Memory B cell (primary cell): ENCODE measurements at places on chromosomes 16 and 17.
A peak's percentile ranks its signal among the peaks of the same experiment; 100 is the strongest.

- H3K4me1 ChIP-seq: peaks cover 29% of the 10 kb centered on the region
- no peak overlapping the region for H3K4me3 ChIP-seq
- no peak for DNase-seq
- peaks cover 10% of the 10 kb centered on the region for H3K36me3 ChIP-seq
- no peaks in the 10 kb centered on the region for H3K27me3 ChIP-seq
- H3K27ac ChIP-seq: no peak overlapping the region
These were observed 6.7 kb downstream of the GIT1 start for GRCh38 chr17:29582772-29583171.

DNA sequence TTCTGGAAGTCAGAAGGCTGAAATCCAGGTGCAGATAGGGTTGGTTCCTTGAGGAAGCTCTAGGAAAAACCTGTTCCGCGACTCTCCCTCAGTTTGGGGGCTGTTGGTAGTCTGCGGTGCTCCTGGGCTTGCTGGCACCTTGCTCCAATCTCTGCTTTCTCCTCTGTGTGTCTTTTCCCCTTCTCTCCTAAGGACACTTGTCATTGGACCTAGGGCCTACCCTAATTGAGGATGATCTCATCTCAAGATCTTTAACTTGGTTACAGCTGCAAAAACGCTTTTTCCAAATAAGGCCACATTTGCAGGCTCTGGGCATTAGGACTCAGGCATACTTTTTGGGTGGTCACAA, 12.9 kb upstream of the CACNG4 start:
- H3K27ac ChIP-seq: no peak overlapping the region
- no peak overlapping the region for H3K4me3 ChIP-seq
- DNase-seq: no peak
- H3K27me3 ChIP-seq: peaks cover 8% of the 10 kb centered on the region

DNA sequence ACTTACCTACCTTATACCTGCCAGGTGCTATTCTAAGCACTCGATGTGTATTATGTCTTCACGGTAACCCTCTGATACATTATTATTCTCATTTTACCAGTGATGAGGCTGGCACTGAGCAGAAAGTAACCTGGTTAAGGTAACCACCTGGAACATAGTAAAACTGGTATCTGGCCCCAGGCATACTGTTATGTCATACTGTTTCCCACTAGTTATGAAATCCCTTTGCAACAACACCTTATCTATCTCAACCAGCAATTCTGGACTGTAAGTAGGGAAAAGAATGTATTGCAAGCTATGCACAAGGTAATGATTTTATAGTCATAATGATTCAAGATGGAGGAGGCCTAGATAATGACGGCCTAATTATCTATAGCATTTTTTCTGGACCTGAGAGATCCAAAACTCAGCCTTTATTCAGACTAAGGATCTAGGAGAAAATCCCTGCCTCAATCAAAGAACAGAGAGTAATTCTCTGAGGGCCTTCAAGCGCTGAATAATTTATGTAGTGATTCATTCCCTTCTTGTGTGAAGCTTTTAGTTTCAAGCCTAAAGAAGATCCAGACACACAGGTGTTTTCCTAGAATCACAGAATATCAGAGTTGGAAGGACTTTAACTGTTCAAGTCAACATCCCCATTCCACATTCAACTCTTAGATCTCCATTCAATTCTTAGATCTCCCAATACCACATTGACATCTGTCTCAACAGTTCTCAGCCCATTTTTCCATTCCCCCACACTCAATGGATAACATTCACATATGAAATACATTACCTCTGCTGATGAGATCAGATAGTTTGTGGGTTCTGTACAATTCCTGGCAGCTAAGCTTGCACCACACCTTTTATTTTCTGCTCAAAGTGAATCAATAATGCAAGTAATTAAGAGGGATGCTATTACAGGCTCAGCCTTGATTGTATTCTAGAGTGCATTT, 14.9 kb upstream of the MMD start:
- H3K4me1 ChIP-seq: peaks cover 25% of the 10 kb centered on the region
- H3K27ac ChIP-seq: peak overlapping the region; percentile 7
- H3K27me3 ChIP-seq: no peaks in the 10 kb centered on the region
- peak overlapping the region; percentile 61 for H3K4me3 ChIP-seq

DNA sequence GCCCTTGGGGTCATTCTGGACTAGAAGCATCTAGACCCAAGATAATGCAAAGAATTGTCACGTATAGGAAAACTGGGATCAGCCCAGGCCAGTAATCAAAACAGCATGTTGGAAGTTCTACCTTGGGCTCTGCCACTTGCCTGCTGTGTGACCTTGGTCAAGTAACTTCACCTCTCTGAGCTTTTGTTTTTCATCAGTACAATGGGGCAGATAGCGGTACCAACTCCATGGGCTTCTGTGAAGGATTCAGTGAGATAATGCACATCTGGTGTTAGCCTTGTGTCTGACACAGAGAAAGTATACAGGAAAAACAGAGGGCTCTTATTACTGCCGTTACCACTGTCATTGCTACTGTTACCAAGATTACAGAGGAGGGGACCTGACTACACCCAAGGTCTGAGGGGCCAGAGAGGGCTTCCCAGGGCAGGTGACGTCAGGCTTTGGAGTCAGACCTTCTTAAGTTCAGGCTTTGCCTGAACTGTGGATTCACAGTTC, 24.6 kb downstream of the CMIP start:
- peaks cover 58% of the 10 kb centered on the region for H3K4me1 ChIP-seq
- peak overlapping the region; percentile 8 for H3K4me3 ChIP-seq
- no peak for DNase-seq
- H3K36me3 ChIP-seq: peaks cover 6% of the 10 kb centered on the region

DNA sequence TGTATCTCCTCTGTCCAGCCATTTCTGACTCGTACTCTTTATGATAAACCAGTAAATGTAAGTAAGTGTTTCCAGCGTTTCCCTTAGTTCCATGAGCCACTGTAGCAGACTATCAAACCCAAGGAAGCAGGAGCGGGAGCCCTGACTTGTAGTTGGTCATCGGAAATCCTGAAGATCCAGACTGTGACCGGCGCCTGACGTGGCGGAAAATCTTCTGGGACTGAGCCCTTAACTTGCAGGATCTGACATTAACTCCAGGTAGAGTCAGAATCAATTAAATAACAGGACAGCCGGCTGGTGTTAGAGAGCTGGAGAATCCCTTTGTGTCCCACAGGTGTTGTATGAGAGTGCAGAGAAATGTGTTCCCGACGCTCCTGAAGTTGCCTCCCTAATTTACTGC, 4.0 kb downstream of the GLOD4 start:
- H3K4me1 ChIP-seq: peaks cover 23% of the 10 kb centered on the region
- H3K27me3 ChIP-seq: no peaks in the 10 kb centered on the region
- H3K27ac ChIP-seq: no peak overlapping the region
- H3K4me3 ChIP-seq: no peak overlapping the region
- no peak for DNase-seq

DNA sequence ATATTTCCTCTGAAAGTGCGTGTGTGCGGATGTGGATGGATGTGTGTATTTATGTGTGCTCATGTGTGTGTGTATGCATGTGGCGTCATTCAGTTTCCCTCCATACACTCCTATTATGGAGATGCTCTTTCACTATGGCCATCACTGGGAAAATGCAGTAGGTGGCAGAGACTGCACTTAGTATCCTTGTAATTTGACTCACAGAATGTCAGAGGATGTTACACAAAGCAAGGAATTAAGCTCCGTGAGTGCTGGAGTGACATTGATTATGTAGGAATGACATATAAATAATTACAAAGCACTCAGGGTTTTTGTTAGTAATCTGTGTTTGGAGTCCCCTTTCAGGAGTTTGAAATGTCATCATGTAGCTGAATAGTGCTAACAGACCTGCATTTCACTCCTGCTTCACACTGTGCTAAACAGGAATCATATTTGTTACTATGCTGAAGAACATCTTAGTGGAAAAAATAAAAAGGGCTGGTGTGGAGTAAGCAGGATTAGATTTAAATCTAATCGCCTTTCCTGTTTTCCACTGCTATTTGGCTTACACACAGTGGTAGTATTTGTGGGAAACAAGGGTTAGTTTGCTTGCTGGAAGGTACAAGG, 59.6 kb downstream of the HS3ST4 start:
- H3K4me1 ChIP-seq: no peaks in the 10 kb centered on the region
- no peak overlapping the region for H3K27ac ChIP-seq
- no peaks in the 10 kb centered on the region for H3K27me3 ChIP-seq
- no peak overlapping the region for H3K4me3 ChIP-seq
- H3K36me3 ChIP-seq: peaks cover 1% of the 10 kb centered on the region

DNA sequence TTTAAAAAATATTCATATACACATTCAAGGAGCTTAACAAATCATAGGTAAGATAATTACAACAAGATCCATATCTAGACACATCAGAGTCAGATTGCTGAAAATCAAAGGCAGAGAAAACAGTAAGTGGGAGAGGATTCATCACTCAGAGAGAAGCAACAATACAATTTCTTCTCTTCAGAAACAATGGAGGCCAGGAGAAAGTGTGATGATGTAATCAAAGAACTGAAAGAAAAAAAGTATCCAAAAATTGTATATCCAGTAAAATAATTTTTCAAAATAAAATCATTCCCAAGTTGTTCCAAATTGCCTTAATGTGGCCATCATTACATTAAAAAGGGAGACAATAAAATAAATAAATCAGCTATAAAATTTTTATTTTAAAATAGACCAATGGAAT, 17.7 kb upstream of the ABCA6 start:
- H3K4me3 ChIP-seq: no peak overlapping the region
- no peaks in the 10 kb centered on the region for H3K4me1 ChIP-seq
- H3K27me3 ChIP-seq: no peaks in the 10 kb centered on the region
- DNase-seq: no peak
